ENCODE measurements at places on chromosomes 3 and 15.

GRCh38 chr3:141482245-141482922 is 4.4 kb upstream of the RASA2 start:
- DNase-seq: peak; percentile 87

DNA sequence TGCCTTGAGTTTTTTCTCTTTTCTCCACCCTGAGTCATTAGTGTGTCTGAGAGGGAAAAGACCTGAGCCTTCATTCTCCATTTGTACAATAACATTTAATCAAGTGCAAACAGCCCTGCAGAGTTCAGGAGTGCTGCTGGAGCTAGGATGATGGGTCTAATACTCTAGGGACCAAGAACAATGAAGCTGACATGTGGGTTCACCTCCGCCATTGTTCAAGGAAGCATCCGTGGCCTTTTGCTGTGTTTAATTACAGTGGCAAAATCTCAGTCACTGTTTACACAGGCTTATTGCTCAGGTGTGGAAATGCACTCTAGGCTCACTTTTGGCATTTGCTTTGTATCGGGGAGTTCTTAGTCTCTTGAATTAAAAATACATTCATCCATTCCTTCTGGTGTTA is 259.6 kb downstream of the LRTM1 start:
- no peak for DNase-seq

DNA sequence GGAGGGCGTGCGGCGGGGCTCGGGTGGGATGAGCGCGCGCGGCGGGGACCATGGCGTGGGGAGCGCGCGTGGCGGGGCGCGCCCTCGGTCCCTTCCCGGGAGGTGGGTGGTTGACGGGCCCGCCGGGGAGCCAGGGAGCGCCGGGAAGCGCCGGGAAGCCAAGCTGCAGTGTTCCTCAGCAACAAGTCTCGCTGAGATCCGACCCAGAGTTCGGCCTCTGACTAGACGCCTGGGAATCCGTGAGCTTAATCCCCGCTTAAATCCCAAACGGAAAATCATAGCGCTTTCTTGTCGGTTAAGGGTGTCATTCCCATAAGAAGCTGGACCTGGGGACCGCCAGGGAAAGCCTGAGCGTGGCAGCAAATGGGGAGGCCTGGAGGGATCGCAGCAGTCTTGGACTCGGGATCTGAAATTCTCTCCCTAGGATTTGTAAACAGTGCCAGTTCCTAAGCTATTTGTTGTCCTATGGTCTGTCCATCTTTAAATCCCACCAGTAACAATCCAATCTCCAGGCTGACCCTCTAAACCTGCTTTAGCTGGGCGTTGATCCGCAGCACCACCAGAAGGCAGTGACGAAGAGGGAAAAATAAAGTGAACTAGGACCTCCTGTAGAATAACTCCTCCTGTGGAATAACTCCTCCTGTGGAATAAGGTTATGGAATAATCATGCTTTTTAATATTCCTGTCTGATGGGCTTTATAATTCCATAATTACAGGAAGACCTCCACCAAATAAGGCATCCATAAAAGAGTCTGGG is 570 bp upstream of the NEDD4 start:
- peak; percentile 41 for DNase-seq

DNA sequence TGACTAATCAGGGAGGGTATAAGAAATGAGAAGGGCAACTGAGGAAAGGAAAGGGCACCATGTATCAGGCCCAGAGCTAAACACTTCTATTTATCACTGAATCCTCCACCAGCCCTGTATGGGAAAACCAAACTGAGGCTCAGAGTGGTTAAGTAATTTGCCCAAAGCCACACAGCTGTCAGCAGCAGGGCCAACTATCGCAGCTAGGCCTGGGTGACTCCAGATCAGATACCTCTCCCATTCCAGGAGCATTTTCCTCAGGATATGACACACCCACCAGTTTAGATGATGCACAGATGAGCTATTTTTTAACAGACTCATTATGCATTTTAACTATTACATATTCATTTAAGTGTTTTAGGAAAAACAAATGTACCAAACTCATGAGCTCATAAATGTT is 14.5 kb downstream of the NUP210 start:
- DNase-seq: no peak

GRCh38 chr15:72890043-72890442 is 106.5 kb upstream of the ADPGK start:
- no peak for DNase-seq

GRCh38 chr3:31203960-31204795 is 309.7 kb upstream of the GADL1 start:
- no peak for DNase-seq

DNA sequence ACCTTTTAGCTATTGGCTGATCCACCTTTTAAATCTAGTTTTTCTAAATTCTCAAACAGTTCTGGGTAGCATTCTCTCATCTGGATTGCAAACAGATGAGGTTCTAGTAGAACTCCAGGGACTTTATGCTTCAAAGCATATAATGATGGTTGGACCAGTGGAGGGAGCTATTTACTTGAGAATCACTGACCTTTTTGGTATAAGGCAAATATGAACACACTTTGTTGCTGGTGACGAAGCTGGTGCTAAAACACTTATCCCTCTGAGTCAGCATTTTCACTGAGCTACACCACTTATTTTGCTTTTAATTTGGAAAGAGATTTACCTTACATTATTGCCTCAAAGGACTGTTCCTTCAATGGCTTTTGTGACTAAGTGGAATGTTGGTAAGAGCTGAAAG is 58.6 kb upstream of the SLITRK3 start:
- DNase-seq: peak; percentile 29

- no peak for DNase-seq
These were observed 109.3 kb downstream of the SHQ1 start for GRCh38 chr3:72738752-72739530.

DNA sequence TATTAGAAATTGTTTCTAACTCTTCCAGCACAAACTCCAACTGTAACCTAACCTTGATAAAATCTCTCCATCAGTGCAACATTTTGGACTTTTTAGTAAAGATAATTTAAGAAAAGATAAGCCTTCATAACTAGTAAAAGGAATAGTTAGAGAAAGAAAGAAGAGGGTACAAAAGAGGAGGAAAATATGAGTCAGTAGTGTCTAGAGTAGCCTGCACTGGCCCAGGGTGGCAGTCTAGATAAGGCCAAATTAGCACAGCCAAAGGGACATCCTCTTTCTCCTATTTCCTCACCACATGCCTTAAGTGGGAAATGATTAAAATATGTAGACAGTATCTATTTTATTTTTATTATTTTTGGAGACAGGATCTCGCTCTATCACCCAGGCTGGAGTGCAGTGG is 3.7 kb downstream of the PROS1 start:
- DNase-seq: no peak

GRCh38 chr3:67783281-67784250 is 129.2 kb upstream of the SUCLG2 start:
- no peak for DNase-seq

DNA sequence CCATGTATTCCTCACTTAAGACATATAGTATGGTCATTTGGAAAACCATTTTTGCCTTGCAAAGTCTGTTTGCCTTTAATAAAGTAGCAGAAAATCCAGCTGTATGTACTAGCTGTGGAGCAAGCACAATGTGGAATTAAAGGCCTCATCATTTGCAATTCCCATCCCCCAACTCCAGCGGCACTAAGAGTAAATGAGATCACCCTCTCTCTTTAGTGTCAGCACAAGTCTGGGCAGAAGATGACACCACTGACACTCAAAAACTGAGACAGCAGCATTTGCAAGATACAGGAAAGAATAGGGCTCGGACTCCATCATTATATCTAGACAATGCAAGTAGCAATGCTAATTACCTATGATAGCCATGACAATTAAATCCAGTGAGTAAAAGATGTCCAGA is 24.7 kb upstream of the DYNC1LI1 start:
- no peak for DNase-seq

- DNase-seq: peak; percentile 70
These were observed 42.3 kb downstream of the RSRC1 start for GRCh38 chr3:158152186-158152585.

DNA sequence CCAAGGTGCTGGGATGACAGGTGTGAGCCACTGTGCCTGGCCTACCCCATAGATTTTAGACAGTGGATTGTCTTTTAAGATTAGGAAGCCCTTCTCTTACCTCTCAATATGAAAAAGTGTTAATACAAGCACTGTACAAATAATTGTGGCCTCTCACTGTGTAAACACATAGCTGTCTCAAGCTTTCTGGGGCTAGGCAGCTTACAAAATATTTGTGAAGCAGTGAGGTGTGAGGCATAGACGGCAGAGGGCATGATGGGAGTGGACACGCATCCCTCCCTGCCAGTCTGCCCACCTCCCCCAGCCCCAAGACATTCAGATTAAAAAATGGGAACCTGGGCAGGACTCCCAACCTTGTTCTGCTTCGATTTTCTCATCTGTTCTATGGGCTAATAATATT is 34.6 kb downstream of the SQOR start:
- no peak for DNase-seq

GRCh38 chr3:108806316-108806715 is 16.3 kb upstream of the TRAT1 start:
- DNase-seq: no peak

- peak; percentile 57 for DNase-seq
These were observed 716 bp downstream of the SMC4 start for GRCh38 chr3:160400030-160400701.

DNA sequence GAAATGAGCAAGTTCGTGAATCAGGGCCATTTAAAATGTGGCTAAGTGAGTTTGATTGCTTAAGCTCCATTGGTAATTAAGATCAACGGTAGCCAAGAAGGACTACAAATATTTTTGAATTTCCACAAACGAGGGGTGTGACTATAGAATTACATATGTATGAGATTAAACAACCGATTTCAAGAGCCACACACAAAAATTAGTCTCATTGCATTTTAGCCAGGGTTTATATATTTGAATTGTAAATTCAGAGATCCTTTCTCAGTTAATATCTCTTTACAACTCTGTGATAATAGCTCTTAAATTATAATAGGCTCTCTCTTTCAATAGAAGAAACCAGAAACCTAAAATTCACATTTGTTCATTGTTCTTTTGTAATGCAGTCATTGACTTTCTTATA is 325.6 kb upstream of the ICE2 start:
- no peak for DNase-seq

- no peak for DNase-seq
These were observed 35.7 kb downstream of the CORO2B start for GRCh38 chr15:68614286-68615035.
